ENCODE measurements at places on chromosomes 7 and 10.

DNA sequence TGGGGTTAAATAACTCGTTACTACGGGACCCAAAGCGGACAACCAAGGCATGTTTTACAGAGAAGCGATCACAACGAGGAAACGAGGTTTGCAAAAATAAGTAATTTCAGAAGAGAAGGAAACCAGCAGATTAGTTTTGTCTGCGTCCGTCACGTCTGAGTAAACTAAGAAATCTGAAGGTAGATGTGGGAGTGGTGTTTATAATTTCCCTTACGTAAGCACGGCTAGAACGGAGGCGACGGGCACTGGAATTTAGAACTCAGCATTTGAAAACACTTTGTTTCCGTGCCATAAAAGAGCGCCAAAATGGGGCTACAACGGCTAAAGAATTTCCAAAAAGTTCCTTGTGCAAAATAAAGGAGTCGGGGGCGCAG is 718 bp upstream of the UMAD1 start:
- peak; percentile 36 for DNase-seq

DNA sequence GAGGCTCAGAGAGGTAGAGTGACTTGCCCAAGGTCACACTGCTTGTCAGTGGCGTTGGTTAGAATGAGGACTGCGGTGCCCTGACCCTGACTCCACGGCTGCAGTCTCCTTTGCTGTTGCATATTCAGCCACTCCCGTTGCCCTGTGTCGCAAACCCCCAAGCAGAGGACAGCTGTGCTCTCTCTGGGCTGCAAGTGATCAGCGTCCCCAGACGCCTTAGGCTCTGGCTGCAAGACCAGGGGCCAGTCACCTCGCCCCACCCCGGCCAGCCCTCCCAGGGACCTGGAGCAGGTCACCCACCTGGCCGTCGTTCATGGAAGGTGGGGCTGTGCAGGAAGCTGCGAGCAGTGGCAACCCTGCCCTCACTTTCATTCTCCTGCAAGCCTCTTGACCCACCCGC is 51.7 kb upstream of the NANOS1 start:
- no peak for DNase-seq

DNA sequence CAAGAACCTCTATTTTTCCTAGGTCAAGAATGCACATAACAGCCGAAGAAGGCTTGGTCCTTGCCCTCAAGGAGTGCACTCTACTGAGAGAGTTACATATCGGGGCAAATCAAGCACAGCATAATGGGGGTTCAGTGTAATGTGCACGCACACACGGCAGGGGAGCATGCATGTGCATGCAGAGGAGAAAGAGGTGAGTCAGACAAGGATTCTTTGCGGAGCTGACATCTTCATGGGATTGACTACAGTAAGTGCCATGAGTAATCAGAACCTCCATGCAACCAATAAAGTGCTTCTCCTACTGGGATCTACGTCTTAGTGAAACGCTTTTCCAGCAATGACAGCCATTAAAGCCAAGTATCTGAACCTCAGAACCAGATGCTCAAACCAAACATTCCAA is 123.6 kb downstream of the RNF216 start:
- no peak for DNase-seq

- peak; percentile 16 for DNase-seq
Observed at GRCh38 chr10:69636273-69636575, 6.2 kb downstream of the FAM241B start.

DNA sequence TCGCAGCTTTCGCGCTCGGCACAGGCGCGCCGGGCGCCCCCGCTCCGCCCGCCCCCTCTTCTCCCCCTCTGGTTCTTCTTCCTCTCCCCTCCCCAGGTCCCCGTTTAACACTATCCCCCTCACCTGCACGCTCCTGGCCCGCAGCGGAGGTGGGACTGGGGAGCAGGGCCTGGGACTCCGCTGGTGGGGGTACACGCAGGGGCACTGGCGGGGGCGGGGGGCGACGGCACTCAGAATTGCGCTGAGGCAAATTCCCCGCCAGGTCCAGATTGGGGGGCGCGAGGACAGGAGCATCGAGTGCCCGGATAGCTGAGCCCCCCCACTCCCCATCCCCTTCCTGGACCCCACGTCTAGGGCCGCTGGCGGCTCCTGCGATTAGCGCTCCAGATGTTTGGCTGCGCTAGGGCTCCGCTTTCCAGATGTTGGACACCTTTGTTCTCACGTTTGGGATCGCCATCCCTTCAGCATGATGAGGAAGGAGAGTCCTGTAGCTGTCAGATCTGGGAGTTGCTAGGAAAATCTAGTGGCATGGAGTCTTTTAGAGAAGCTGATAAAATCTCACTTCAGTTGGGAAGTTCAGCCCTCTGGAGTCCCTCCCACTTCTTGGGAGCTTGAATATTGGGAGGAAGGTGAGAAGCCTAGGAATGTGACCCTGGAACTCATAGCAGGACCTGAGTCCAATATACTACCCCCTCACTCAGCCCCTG is 31.4 kb upstream of the PAX2 start:
- DNase-seq = peak; percentile 26

GRCh38 chr10:95660283-95660682 is 3.8 kb upstream of the ALDH18A1 start:
- no peak for DNase-seq

DNA sequence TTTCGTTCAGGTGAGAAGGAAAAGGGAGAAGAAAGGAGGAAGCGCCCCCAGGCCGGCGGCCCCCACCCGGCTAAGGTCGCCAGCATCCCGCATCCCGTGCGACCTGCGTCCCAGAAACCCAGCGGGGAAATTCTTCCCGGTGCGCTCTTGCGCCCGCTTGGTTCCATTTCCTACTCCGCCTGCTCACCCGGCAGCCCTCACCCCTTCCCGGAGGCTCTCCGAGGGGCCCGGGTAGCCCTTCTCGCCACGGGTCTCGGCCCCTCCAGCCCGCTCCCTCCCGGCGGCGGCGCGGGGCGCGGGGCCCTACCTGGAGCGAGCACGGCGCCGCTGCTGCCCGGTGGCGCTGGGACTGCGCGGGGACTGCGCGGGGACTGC is at the start of gene PRKCQ:
TSS of gene PRKCQ (minus strand) at position 373 of the 375 bp plus-strand sequence. CDS start 65,141 bp downstream, outside the sequence.
- DNase-seq = no peak

DNA sequence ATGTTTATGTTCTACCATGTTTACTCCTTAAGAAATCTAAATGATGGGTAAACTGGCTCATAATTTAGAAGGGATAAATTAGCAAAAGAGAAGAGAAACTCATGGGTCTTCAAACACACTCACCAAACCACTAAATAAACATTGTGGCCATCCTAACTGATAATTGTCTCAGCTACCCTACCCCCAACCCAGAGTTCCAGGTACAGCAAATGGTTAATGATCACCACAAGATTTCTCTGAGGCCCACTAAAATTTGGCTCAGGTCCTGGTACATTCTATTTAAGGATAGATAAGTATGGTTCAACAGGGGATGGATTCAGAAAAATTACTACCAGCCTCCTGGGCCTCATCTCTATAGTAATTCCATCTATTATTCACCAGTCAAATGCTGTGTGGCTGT is 21.4 kb downstream of the SLC25A13 start:
- DNase-seq = no peak

DNA sequence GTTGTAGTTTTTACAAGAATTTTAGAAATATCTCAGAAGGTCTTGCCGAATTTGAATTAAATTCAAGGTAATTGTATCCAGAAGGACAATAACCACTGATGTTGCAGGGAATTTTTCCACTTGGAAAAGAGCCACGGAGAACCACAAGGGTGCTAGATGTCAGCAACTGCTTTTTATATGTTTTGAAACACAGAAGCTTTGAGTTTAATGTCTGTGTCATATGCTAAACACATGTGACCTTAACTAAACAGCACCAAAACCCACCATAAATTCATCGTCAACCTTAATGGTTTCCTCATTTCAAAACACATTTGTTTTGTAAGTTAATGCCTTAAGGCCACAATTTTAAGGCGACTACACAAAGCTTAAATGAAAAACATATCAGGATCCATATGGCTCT is 106.9 kb downstream of the COL28A1 start:
- DNase-seq = no peak

DNA sequence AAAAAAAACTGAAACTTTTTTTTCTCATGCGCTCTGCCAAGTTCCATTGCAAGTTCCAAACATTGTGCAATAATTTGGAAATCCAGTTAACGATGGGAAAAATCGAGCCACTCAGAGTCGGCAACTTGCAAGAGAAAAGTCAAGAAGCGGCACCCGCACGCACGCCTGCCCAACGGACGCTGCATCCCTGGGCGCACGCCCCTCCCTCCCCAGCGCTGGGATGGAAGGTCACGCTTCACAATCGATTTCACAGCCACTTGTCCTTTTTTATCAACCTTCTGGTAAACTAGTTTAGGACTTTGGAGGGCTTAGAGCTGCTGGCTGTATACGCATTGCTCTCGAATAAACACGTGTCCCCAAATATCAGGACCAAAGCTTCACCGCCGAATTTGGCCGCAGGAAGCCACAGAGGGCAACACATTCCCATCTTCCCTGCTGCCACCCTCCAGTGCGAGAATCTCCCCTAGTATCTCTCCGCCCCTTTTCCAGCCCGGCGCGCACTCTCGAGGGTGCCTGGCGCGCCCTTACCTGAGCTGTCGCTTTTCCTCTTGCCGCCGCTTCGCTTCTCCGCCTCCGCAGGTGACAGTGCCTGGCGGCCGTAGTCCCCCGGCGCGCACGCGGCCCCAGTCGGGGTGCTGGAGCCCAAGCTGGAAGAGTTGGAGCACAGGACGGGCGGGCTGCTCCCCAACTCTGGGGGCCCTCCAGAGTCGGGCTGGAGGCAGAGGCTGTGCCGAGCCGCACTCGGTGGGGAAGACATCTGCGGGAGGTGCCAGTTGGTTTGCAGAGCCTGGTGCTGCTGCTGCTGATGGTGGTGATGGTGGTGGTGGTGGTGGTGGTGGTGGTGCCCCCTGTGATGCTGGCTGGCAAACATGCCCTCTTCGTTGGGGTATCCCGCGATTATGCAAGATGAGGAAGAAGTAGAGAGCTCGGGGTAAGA is 857 bp downstream of the MEOX2 start:
- DNase-seq = peak; percentile 13

DNA sequence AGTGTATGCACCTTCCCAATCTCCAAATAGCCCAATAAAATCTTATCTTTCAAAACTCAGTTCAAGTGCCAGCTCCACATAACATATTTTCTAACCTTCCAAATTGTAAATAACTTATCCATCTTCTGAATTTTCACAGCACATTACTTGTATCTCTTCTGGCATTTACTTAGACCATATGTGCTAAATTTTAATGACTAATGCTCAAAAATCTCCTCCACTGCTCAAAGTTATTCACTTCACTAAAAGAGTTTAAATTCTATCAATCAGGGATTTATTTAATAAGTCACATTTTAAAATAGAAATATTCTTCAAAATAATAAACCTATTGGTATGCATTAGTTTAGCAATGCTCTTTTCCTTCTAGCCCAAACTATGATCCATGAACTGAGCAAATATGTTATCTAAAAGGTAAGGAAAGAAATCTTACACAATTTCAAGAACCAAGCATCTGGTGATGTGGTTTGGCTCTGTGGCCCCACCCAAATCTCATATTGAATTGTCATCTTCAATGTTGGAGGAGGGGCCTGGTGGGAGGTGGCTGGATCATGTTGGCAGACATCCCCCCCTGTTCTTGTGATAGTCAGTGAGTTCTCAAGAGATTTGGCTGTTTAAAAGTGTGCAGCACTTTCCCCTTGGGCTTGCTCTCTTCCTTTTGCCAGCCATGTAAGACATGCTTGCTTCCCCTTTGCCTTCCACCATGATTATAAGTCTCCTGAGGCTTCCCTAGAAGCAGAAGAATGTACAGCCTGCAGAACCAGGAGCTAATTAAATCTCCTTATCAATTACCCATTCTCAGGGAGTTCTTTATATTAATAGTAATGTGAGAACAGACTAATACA is 28.1 kb upstream of the GPR22 start:
- no peak for DNase-seq

GRCh38 chr7:105268511-105269392 is 120.0 kb downstream of the SRPK2 start:
- DNase-seq = peak; percentile 59

GRCh38 chr10:27908231-27908630 is 90.6 kb downstream of the ODAD2 start:
- no peak for DNase-seq

DNA sequence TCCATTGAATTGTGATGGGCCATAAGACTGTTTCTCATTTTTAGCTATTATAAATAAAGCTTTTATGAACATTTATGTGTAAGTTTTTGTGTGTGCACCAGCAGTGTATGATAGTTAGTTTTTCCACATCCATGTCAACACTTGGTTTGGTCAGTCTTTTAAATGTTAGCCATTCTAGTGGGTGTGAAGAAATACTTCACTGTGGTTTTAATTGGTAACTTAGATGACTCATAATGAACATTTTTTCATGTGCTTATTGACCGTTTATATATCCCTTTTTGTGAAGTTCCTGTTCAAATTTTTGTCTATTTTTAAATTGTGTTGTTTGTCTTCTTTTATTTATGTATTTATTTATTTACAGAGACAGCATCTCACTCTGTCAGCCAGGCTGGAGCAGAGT is 23.6 kb upstream of the PDK4 start:
- DNase-seq = no peak

GRCh38 chr7:90708841-90709317 is 112.8 kb downstream of the CDK14 start:
- peak; percentile 10 for DNase-seq

GRCh38 chr10:71241830-71242621 is 29.7 kb downstream of the UNC5B start:
- no peak for DNase-seq

DNA sequence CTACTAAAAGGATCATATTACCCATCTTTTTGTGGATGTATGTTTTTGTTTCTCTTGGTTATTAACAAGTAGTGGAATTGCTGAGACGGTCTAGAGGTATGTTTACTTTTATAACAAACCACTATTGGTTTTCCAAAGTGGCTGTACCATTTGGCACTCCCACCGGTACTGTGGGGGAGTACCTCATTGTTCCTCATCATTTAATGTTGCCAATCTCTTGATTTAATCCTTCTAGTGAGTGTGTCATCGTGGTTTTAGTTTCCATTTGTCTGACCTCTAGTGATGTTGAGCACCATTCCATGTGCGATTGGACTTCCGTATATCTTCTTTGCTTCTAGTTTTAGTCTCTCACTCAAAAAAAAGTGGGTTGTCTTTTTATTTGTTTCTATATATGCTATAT is 50.4 kb downstream of the RBM33 start:
- no peak for DNase-seq

- DNase-seq = no peak
Observed at GRCh38 chr7:80263821-80264220, 129.2 kb downstream of the GNAI1 start.

- no peak for DNase-seq
Observed at GRCh38 chr10:102066399-102067088, 1.4 kb downstream of the HPS6 start.

- no peak for DNase-seq
Observed at GRCh38 chr10:56728349-56728748, 367.3 kb upstream of the ZWINT start.

All from GM13976 (cell line).